ENCODE measurements at places on chromosomes 1 and 21. TPM values are rescaled to one million over a fixed set of nuclear protein-coding genes. Genes with fewer than 3 reads are reported as not detected.

Gene LMX1A
- total RNA-seq: 0.84 TPM

Gene PRAMEF12
- not detected for total RNA-seq

Gene SASS6
- total RNA-seq: 4.4 TPM

Gene KRTAP10-8
- total RNA-seq: not detected

Gene TP73
- total RNA-seq: 0.12 TPM

Gene LCK
- total RNA-seq: 6.0 TPM

GRCh38 chr1:118294875-118295642, 110.0 kb upstream of the SPAG17 start:
- DNase-seq: no peak

DNA sequence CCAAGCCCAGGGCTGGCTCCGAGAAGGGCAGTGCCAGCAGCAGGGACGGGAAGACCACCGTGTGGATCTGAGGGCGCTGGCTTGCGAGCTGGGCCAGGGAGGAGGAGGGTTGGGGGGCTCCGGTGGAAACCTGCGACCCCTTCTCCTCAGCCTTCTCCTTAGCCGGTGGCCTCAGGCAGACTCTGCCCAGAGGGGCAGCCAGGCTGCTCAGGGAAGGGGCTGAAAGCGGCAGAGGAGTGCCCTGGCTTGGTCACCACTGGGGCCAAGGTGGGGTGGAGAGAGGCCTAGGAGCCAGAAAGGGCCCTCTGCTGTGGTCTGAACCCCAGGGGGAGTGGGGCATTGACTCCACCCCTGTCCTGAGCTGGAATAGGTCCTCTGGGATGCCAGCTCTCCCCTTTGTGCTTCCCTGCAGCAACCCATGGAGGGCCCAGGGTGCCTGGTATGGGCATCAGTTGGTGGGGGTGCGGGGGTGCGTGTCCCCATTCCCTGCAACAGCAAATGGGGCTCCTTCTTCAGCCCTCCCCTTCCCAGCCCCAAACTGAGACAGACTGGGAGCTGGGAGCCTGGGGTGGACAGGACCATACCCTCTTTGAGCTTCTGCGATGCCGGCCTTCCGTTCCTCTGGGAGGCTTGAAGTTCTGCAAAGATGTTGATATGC, 6.5 kb upstream of the IBA57 start:
- no peak for DNase-seq

- DNase-seq: no peak
Observed at GRCh38 chr1:75394386-75395139, 216.4 kb downstream of the SLC44A5 start.

- DNase-seq: no peak
Observed at GRCh38 chr1:101683561-101683960, 313.2 kb downstream of the OLFM3 start.

DNA sequence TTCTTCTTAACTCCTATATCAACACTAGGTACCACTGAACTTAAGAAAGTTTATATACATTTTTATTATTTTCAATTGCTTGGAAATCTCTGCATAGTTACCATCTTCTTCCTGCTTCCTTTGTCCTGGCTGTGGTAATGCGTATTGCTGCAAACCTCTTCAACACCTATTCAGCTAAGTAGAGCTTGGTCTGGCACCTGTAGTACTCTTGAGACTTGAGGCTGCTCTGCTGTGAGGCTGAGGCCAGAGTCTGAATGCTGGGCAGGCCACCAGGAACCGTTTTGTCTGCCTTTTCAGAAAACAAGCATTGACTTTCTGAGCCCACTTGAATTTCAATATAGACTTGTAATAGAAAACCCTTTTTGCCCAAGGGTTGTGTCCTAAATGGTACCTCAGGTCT, 52.0 kb upstream of the RGS2 start:
- no peak for DNase-seq

- peak; percentile 35 for DNase-seq
Observed at GRCh38 chr21:46098303-46099141, 610 bp downstream of the COL6A2 start.

GRCh38 chr1:188723332-188724020, 1754.2 kb downstream of the BRINP3 start:
- no peak for DNase-seq

- DNase-seq: no peak
Observed at GRCh38 chr1:172585861-172586260, 52.9 kb downstream of the SUCO start.

- no peak for DNase-seq
Observed at GRCh38 chr1:56535939-56536338, 43.4 kb downstream of the PLPP3 start.

DNA sequence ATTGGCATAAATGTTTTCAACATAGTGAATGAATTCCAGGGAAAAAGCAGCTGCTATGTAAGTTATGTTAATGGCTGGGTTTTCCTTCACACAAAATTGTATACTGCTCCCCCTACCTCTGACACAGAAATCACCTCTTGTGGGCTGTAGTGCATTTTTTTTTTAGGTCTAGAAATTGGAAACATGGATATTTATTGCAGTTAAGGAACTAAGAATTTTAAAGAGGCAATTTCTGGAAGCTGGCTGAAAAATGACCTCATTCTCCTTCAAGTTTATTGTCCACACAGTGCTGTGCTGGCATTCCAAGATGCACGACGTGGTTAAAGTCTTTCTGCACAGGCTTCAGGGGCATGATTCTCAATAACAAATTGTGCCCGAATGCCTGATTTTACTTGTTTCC, 1424.2 kb downstream of the MRPL39 start:
- DNase-seq: no peak

DNA sequence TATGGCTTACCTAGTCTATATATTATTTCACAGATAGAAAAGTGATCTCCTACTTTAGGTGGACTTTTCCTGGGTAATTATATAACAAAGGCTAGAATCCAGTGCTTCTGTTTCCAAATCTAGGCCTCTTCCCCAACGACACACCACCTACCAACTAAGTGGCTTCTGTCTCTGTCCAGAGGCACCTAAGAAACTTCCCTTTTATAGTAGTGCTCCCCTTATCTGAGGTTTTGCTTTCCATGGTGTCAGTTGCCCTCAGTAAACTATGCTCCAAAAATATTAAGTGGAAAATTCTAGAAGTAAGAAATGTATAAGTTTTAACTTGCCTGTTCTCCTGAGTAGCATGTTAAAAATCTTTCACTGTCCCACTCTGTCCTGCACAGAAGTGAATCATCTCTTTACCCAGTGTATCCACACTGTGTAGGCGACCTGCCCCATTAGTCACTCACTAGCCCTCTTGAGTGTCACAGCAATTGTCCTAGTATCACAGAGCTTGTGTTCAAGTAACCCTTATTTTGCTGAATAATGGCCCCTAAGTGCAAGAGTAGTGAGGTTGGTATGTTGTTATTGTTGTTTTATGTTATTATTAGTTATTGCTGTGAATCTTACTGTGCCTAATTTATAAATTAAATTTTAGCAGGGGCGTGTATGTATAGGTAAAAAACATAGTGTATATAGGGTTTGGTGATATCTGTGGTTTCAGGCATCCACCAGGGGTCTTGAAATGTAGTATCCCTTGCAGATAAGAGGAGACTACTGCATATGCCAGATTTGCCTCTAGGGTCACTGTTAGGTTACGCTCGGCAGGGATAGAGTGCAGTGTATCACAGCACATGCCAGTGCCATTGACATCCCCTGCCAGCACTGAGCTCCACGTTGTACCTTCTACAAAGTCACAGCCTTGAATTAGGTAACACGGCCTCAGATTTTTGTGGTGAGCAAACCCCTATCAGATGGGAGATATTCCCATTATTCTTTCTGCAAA, 14.7 kb upstream of the CD53 start:
- DNase-seq: no peak

GRCh38 chr1:151314137-151314875, 12.9 kb downstream of the PI4KB start:
- DNase-seq: peak; percentile 38

DNA sequence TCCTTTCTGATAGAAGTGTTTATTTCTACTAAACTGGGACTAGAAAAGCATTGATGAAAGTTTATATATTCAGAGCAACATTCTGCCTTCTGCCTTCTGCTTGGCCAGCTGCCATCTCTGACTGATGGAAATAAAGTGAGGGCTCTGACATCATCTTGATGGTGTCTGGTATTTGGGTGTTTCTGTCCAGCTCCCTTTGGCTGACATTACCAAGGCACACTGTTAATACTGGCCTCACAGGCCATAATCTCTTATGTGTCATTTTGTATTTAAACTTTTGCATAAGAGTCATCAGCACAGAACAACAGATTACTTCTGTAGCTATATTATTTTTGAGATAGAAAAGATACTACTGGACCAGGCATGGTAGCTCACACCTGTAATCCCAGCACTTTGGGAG, 216.9 kb downstream of the RYR2 start:
- DNase-seq: no peak

GRCh38 chr1:23524163-23524562, 6.9 kb downstream of the E2F2 start:
- DNase-seq: peak; percentile 76

DNA sequence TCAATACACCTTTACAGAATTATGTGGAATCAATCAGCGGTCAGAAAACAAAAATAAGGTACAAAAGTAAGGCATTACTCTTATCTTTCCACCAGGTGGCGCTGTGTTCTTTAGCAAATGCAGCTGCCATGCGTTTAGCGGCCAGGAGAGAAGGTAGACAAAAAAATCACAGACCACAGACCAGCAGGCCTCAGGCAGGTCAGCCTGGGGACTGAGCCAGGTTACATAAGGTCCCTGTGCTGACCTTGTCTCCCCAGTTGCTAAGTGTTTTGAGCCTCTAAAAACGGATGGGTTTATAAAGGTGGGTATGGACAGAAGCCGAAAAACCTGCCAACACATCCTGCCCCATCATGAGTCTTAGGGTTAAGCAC, 2.8 kb downstream of the RGS16 start:
- no peak for DNase-seq

- DNase-seq: no peak
Observed at GRCh38 chr1:205243350-205244191, 15.8 kb downstream of the TMCC2 start.

DNA sequence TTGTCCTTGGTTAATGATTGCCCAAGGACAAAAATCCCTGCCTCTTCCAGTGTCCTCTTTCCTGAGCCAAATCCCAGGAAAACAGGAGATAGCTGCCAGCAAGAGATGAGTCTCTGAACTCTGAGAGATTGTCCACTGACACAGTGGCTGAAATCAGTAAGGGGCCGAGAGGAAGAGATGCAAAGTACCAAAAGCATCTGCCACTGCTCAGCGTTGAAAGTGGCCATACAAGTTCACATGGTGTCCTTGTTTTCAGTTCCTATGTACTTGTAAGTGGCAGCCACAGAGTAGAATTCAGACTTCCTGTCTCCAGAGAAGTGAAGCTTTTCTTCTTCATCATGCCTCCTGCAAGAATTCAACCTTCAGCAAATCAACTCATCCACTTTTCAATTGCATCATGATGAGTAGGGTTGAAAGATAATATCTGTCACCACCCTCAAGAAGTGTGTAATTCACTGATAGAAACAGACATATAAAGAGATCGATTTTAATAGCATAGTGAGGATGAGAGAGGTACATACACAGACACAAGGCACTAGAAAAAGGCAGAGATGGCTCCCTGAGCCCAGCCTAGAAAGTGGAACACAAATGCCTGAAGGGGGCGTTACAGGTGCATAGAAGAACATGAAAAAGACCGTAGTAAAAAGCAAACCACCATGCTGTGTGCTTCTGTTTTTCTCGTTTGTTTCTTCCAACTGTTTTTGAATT, 185.8 kb downstream of the MRPL39 start:
- no peak for DNase-seq

DNA sequence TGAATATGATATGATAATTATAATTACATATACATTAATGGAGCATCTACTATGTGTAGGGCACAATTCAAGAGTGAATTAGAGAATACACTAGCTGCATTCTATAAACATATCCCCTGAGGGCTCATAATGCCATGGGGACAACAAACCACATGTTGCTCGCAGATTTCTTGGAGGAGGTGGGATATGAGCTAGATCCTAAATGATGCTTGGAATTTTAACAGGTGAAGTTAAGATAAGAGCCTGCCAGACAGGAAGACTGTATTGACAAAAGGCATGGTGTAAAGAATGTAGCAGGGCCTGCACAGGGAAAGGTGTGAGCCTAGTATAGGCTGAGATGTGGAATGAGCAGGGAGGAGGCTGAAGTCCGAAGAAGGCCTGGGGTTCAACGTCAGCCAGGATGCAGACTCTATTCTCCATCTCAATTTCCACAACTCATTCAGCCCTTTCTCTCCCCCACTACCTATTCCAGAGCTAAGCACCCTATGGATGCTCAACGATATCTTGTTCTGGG, 120.2 kb downstream of the ELAVL4 start:
- DNase-seq: no peak

- DNase-seq: no peak
Observed at GRCh38 chr1:217917281-217917887, 286.2 kb downstream of the SPATA17 start.

GRCh38 chr1:220813013-220813412, 26.3 kb downstream of the MTARC1 start:
- no peak for DNase-seq

- DNase-seq: no peak
Observed at GRCh38 chr1:153395136-153395685, 4.3 kb upstream of the S100A8 start.

Data from mucosa of descending colon (tissue), 3 donors.